T follicular helper cell (primary cell): ENCODE measurements at places on chromosomes 4 and X.

- DNase-seq: no peak
Observed at GRCh38 chr4:9893329-9894108, 112.1 kb downstream of the DRD5 start.

DNA sequence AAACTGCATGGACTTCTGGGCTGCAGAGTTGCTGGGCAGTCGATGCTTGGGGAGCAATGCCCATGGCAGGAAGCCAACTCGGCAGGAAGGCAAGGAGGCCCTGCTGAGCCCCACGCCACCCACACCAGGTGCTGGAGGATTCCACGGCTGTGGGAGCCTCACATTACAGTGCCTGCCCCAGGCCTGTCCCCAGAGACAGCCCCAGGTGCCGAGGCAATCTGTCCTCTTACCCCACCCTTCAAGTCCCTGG is 53.9 kb downstream of the HMX1 start:
- no peak for DNase-seq

GRCh38 chr4:77036206-77036605 is 39.6 kb downstream of the CCNI start:
- DNase-seq: no peak

DNA sequence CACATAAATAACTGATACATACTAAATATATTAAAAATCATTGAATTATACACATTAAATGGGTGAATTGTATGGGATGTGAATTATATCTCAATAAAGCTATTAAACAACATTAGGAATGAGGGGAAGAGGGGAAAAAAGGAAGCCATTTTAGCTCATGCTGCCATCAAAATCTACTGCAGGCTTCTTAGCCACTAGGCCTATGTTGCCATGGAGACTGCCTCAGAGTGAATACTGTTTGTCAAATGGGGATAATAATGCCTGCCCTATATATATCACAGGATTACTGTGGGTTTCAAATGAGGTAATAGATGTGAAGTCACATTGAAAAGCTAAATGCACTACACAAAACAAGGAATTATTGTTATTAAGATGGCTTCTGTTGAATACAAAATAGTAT is 21.2 kb downstream of the TMEM255A start:
- DNase-seq: no peak

GRCh38 chr4:82268050-82268825 is 105.6 kb downstream of the HNRNPD start:
- peak; percentile 16 for DNase-seq

DNA sequence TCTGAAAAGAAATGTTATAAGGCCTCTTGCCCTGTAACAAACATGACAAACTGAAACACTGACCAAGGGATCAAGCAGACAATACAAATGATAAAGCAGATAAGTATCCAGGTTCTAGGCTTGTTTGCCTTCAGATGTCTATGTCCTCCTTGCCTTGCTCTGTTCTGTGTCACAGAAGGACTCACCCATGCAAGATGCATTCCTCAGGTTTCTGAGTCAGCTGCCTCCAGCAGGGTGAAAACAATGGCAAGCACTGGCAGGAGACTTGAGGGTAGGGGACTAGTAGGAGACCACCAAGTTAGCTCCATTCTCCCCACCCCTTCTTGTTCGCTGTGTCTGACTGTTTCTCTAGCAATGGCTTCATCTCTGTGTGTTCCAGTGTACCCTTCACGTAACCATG is 76.6 kb upstream of the CXXC4 start:
- DNase-seq: no peak

GRCh38 chr4:118941149-118941548 is 52.5 kb downstream of the SYNPO2 start:
- no peak for DNase-seq

DNA sequence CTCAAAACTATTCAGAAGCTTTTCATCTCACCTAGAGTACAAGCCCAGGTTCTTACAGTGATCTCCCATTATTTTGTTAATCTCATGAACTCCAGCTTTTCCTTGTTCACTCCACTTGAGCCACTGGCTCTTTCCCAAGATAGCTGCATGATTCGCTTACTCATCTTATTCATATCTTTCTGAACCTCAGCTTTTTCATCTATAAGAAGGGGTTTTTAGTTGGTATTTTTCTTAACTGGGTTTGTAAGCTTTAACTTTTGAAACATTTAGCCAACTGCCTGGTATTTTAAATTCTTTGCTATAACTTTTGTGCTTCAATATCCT is 24.0 kb downstream of the GIMD1 start:
- no peak for DNase-seq

- DNase-seq: no peak
Observed at GRCh38 chr4:76301068-76301774, 5.3 kb upstream of the STBD1 start.

DNA sequence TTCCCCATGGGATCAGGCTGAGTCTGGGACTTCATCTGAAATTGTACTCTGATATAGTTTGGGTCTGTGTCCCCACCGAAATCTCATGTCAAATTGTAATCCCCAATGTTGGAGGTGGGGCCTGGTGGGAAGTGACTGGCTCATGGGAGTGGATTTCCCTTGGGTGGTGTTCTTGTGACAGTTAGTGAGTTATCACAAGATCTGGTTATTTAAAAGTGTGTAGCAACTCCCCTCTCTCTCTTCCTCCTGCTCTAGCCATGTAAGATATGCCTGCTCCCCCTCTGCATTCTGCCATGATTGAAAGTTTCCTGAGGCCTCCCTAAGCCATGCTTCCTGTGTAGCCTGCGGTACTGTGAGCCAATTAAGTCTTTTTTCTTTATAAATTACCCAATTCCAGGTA is 61.0 kb downstream of the RASGEF1B start:
- no peak for DNase-seq

DNA sequence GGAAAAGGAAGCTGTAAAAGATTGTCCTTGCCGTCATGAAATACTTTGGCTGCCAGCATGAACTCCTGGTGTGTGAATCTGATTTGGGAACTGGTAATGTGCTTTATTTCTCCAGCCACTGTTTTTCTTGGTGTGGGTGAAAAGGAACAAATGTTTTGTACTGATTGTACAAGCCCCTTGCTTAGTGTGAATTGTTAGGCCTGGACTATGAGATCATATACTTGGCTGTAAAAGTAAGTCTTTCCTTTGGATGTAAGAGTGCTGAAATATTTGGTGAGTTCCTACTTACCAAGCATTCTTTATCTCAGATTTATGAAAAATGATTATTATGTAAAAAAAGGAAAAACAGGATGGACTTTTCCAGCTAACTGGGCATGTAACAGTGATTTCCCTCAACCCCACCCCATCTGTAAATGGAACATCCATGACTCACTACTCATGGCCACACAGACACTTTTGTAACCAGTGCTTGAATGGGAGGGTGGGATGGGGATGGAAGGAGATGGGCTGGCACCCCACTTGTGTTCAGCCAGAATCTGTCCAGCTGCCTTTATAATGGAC is 6.3 kb downstream of the FNIP2 start:
- no peak for DNase-seq

- no peak for DNase-seq
Observed at GRCh38 chr4:140070973-140071372, 83.0 kb downstream of the MAML3 start.

GRCh38 chrX:47643926-47644325 is 6.4 kb downstream of the ELK1 start:
- DNase-seq: no peak

- DNase-seq: no peak
Observed at GRCh38 chr4:138003248-138003647, 238.9 kb downstream of the SLC7A11 start.

DNA sequence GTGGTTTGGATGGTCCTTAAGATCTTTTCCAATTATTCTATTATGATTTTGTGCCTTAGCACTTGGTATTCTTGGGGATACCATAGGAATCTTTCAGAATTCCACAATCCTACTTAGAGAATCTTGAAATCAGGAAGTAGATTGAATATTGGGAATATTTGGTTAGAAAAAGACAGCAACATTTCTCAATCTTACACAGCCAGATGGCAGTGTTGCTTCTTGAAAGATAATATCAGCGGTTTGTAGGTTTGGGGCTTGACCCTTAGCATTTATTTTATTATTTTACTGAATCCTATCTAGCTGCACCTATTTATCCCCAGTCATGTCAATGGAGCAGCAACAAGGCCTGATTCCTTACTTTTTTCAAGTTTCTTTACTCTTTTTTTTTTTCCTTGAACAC is 28.6 kb downstream of the MAGEB1 start:
- no peak for DNase-seq

DNA sequence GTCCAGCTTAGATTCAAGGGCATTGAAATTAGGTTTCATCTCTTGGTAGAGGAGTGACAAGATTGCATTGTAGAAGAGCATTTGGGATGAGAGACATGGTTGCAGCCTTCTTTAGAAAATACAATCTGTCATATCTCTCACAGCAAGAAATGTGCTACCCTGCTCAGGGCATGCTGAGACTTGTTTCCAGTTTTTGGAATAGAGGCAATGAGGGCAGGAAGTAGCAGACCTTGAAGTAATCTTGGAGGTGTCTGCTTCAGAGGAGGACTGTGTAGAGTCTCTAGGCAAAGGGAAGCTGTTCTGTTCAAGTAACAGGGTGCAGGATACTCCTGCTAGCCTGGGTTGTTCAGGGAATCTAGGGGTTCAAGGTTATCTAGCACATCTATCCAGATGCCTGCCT is 116.1 kb upstream of the ZNF827 start:
- DNase-seq: no peak

DNA sequence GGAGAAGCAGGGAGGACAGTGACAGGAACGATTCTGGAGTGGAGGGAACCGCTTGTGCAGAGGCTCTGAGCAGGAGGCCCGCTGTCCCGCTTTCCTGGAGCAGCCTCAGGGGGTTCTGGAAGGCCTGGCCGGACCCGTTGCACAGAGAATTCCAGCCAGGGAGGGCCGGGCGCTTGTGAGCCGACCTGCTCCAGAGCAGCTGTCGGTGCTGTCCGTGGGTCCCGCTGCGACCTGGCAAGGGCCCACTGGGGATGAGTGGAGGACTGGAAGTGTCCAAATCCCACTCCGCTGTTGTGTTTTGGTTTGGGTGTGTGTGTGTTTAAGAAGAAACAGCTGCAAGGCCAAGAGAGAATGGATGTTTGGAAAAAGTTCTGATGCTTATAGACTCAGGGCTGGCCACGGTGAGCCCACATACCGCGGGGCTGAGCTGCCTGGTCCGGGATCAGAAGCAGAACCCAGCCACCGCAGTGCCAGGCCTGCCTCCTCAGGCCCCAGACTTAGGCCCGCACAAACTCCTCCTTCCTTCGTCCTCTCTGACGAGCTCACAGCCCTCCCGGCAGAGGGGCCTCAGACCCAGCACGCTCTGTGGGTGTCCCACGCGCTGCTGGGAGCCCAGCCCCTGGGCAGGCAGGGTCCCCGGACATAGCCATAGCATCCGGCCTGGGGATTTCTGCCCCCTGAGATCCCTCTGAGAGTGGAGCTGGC is 73.9 kb downstream of the HTRA3 start:
- no peak for DNase-seq

GRCh38 chrX:10017872-10018271 is 50.7 kb downstream of the CLDN34 start:
- no peak for DNase-seq

GRCh38 chr4:6551660-6552059 is 23.3 kb upstream of the MAN2B2 start:
- DNase-seq: no peak

DNA sequence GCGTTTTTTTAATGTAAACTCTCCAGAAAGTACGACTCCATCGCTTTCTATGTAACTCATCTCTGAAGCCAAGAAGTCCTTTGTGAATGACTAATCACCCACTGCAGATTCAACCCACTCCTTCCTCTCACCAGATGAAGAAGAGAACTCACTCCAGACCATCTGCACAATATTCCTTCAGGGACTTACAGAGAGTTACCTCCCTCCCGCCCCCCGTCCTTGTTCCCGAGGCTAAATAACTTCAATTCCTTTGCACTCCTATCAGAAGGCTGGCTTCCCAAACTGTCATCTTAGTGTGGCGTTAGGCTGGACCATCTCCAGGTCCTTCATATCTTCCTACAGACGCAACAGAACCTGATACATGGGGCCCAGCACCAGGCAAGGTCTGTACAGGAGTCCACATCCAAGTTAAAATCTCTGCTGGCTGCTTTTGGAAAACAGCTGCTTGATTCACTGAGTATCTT is 82.4 kb downstream of the AFAP1 start:
- no peak for DNase-seq
